Renal pelvis (tissue), 12 donors: ENCODE measurements at places on chromosomes 5 and 9. TPM values are rescaled to one million over a fixed set of nuclear protein-coding genes. Genes with fewer than 3 reads are reported as not detected.
A peak's percentile ranks its signal among the peaks of the same experiment; 100 is the strongest.

Gene SGCD
- polyA plus RNA-seq, result 6.7 TPM

Gene FAM151B
- 5.0 TPM for polyA plus RNA-seq

Gene SLC23A1
- 15.0 TPM for polyA plus RNA-seq

Gene ANXA2R
- polyA plus RNA-seq, result 1.6 TPM

Gene PRXL2C
- 5.8 TPM for polyA plus RNA-seq

Gene MEF2C
- polyA plus RNA-seq, result 38.4 TPM

Gene FOXI1
- 5.2 TPM for polyA plus RNA-seq

Gene LTC4S
- polyA plus RNA-seq, result 3.9 TPM

Gene URM1
- polyA plus RNA-seq, result 64.7 TPM

Gene ROPN1L
- 0.97 TPM for polyA plus RNA-seq

DNA sequence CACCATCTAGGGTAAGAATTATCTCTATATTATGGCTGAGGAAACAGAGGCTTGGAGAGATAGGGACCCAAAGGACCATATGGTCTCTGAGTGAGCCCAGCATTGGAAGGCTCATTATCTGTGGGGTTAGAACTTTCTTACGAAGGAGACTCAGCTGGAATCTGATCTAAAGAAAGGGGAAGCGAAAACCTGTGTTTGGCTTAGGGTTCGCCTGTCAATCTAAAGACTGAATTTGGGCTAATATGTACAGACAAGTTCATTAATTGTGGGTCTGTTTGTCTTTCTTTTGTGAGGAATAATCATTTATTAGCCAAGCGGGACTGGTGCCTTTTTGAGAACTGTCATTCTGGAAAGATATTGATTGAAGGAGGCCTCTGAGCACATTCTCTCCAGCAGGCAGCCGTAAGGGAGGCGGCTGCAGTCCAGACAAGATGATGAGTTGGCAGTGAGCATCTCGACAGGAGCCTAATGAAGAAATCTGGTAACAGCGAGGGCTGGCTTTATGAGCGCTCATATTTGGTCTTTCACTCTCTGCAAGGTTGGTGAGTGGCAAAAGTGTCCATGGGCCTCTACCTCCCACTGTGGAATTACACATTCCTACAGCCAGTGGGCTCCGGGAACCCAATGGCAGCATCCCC, 104.2 kb upstream of the GPR151 start:
- no peak for DNase-seq

GRCh38 chr9:133487331-133487725, 8.4 kb upstream of the SLC2A6 start:
- DNase-seq, result no peak

DNA sequence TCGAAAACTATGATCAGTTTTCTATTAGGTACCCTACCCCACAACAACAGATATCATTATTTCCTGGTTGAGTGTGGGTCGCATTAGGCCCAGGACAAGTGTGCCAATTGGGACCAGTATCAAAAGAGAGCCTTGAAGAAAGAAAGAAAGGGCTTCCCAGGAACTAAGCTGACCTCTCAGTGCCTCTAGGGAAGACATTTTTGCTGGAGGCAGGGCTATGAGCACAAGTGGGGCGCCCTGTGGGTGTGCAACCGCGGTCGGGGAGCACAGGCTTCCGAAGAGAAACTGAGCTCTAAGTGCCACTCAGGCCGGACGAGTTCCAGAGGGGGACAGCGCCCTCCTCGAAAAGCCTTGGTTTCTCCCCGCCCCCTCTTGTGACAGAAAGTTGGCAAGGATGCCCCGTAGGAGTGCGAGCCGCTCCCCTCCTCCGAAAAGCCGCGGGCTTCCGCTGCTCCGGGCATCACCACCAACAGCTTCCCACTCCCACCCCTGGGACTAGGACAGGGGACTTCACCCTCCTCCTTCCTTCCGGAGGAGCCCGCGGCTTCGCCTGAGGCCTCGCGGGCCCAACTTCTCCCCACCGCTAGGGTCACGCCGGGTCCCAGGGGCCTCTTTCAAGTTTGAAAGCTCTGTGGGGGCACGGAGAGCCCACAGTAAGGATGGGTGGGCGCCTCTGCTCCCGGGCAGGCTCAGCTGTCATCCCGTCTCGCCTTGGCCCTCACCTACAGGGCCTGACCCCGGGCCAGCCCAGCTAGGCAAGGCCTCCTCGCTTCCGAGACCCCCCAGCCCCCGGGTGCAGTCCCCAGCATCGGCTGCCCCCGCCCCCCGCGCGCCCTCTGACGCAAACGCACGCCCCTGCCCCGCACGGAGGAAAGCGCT, 2.0 kb downstream of the NR2F1-AS1 start:
- no peak for DNase-seq

- no peak for DNase-seq
Observed at GRCh38 chr5:168329302-168329701, 37.9 kb downstream of the WWC1 start.

DNA sequence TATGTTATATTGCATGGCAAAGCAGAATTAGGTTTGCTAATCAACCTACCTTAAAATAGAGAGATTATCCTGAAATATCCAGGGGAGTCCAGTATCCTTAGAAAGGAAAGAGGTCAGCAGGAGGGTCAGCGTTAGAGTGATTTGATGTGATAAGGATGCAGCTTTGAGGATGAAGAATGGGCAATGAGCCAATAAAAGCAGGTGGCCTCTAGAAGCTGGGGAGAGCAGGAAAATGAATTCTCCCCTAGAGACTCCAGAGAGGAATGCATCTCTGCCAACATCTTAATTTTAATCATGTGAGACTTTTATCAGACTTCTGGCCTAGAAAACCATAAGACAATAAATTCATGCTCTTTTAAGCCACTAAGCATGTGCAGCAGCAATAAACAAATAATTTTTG, 65.7 kb upstream of the SYK start:
- DNase-seq, result peak; percentile 1

- DNase-seq, result no peak
Observed at GRCh38 chr5:174315471-174315870, 270.0 kb downstream of the NSG2 start.

DNA sequence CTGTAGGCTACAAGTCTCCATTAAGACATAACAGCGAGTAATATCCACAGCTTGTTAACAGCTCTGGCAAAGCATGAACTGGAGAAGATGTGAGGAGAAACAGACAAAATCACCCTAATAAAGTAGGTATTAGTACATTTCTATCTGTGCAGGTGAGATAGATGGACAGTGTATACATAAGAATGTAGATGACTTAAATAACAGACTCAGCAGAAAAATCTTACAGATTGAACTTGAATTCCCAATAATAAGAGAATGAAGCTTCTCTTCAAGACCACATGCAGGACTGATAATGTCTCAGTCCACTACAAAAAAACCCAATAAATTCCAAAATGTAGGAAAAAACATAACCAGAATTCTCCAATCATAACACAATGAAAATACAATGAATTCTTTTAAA, 153.0 kb downstream of the IRX2 start:
- no peak for DNase-seq

- no peak for DNase-seq
Observed at GRCh38 chr5:144209361-144209760, 38.7 kb downstream of the KCTD16 start.

DNA sequence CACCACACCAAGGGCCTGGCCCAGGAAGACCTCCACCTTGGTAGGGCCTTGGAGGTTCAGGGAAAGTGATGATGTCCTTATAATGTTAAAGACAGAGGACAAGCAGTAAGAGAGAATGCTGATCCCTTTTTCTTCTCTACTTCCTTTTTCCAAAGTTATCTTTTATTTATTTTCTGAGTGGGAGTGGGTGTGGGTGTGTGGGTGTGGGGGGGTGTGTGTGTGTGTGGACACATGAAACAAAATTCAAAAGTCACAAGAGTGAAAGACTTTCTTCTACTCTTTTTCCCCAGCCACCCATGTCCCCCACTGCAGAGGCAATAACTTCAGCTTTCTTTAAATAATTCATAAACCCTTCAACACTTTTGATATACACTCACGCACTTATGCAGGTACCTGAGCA, 70.8 kb downstream of the ROR2 start:
- no peak for DNase-seq

DNA sequence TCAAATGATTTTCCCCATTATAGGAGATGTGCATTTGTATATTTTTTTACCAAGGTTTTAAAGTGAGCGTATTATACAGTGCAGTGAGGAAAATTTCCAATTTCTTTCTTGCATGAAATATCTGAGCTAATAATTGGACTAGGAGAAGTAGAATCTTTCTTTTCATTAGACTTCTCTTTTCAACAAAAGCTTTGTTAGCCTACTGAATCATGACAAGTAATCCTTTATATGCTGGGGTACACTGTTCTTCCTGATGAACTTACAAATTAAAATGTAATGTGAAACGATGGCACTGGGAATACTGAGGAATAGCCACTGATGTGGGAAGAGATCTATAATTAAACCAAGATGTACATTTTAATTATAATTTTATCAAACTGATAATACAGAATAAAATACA, 829.6 kb downstream of the PTPRD start:
- DNase-seq, result no peak

- DNase-seq, result no peak
Observed at GRCh38 chr9:25990376-25990775, 312.1 kb upstream of the TUSC1 start.

- DNase-seq, result no peak
Observed at GRCh38 chr9:88503845-88504764, 30.9 kb upstream of the NXNL2 start.

DNA sequence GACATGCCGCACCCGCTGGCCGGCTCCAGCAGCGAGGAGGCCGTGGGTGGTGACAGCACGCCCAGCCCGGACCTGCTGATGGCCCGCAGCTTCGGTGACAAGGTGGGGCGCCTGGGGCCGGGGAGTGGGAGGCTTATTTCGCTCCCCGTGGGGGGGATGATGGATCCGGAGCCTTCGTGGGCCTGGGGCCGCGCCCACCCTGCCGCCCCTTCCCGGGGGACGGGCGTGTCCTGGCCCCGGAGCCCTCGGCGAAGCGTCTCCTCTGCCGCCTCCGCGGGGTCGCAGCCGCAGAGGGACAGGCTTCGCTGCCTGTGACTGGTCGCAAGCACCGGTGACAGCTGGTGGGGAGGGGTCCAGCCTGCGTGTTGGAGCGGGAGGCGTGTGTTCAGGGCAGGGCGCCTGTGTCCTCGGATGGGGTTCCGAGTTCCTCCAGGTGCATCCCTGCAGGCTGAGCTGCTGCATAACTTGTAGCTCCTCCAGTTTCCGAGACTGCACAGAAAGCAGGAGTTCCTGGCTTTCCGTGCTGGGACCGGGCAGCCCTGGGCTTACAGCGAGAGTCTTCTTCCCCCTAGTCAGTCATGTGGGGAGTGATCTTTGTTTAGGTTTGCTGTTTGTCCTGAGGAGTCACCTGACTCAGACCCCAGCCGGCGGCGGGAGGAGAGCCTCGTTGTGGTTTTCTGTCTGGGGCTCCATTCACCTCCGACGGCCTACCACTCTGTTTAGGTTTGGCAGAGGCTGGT, 666 bp downstream of the SNX30 start:
- no peak for DNase-seq

DNA sequence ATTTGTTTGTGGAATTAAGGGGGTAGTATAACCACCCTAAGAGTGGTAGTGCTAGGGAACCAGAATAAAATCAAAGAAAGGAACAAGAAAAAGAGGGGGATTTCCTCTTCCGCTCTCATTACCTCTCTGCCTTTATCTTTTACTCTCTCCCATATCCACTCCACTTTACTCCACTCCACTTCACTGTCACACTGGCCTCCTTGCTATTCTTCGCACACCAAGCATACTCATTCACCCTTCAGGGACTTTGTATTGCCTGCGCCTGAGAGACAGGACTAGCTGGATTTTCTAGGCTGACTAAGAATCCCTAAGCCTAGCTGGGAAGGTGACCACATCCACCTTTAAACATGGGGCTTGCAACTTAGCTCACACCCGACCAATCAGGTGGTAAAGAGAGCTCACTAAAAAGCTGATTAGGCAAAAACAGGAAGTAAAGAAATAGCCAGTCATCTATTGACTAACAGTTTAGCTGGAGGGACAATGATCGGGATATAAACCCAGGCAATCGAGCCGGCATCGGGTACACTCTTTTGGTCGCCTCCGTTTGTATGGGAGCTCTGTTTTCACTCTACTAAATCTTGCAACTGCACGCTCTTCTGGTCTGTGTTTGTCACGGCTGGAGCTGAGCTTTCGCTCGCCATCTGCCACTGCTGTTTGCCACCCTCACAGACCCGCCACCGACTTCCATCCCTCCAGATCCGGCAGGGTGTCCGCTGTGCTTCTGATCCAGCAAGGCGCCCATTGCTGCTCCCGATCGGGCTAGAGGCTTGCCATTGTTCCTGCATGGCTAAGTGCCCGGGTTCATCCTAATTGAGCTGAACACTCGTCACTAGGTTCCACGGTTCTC, 121.8 kb downstream of the FAM170A start:
- no peak for DNase-seq

GRCh38 chr9:113548221-113549041, 84.9 kb downstream of the RGS3 start:
- DNase-seq, result no peak

DNA sequence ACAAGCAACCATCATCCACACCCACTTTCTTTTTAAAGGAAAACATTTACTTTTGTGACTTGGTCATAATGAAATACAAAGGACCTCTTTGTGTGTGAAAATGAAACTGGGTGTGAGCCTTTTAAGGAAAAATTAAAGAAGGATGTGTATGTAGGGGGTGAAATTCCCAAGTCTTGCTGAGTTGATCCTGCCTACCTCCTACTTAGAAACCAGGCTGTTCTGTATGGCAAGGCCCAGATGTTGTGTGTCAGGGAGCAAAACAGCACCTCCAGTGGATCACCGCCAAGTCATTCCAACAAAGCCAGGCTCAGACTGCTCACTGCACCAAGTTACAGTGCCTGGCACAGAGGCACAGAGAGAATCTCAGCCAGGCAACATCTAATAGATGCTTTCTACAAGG, 198.5 kb upstream of the FBN2 start:
- DNase-seq, result no peak

GRCh38 chr5:171308453-171309275, at the start of gene TLX3:
Gene TLX3 (plus strand): TSS chr5:171309248. CDS start chr5:171309366, 118 bp downstream.
- peak; percentile 53 for DNase-seq

DNA sequence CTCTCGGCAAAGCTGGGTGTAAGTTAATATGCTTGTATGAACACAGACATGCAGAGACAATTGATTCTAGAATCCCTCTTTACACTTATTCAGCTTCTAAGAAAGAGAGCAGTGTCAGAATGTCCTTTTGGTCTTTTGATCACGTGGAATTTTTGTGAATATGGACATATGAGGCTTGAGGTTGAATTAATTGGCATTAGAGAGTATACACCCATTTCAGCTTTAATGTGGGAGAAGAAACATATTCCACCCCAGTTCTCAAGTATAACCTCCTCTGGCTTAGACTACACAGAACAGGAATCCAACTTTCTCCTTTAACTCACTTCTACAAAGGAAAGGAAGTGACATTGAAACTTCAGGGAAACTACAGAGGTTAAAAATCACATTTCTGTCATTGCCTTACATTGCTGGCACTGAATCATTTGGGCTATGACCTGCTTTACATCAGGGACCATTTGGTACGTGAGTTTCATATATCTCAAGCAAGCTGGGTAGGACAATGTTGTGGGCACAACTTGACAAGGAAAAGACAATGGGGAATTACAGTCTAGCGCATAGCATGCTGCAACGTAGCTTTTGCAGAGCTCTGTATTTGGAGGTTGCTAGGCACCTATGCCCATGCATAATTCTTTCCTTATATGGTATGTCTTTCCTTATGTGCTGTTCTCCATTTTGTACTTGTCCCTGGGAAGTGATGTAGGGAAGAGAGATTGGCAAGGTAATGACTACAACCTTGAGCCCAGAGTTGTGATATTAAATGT, 19.5 kb downstream of the DAB2 start:
- no peak for DNase-seq

GRCh38 chr5:9587135-9587534, 41.3 kb upstream of the SEMA5A start:
- no peak for DNase-seq

- peak; percentile 55 for DNase-seq
Observed at GRCh38 chr9:109903515-109904138, 123.6 kb downstream of the PALM2AKAP2 start.

- no peak for DNase-seq
Observed at GRCh38 chr5:106797996-106798395, 872.7 kb downstream of the EFNA5 start.

- no peak for DNase-seq
Observed at GRCh38 chr5:62149879-62150278, 156.1 kb upstream of the KIF2A start.
